ENCODE measurements at places on chromosomes 7 and 10.

DNA sequence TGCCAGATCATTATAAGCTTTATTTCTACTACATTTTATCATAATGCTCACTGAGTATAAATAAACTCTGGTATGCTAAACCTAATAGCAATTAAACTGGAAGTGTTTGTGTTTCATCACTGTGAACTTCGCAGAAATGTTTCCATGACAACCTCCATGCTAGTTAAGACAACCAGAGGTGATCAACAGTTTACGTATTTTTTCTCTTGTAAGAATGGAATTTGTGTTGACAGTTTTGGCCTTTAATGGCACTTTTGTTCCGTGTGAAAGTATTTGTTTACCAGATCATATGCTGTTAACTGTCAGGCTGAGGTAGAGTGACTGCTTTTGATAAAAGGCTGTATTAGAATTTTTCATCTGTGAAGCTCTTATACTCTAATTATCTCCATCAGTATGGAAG is 212.1 kb upstream of the PPP1R3A start:
- DNase-seq = no peak

DNA sequence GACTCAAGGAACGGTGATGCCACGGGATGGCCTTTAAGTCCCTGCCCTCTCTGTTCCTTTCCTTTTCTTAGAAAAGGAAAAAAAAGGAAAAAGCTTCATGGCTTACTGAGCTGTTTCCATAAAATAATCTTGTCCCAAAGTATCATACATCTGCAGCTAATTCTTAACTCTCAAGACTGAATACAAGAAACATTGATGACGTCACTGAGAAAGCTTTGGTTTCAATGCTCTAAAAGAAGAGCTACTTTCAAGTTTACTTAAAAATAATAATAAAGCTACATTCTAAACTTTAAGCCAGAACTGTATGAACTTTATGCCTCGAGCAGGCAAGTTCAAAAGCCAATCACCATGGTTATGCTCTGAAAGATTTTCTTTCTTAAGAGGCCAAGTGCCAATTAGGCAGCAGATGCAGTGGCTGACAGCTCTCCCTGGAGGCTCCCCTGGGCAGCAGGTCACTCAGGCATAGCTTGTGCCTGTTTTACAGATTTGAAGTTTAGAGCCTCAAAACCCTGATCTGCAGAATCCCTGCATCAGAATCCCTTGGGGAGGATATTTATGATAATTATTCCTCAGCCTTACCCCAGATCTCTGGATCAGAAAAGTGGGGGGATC is 165.0 kb downstream of the CHN2 start:
- DNase-seq = no peak

DNA sequence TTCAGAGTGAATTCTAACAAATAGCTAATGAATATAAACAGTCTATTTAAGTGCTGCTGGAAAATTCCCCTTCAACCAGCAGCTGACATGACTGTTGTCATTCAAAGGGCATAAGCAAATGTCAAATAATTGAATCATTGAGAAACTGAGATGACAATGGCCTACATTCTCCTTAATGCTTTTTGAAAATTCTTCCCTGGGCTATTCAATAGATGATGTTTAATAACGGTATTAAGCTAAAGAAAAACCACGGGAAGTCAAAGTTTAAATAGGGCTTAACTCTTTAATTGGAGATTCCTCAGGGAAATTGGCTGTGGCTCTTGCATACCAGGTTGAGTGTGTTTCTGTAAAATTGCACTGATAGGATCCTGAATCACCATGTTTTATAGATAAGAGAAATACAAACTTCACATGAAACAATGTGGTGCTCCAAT is 77.0 kb downstream of the ARL4A start:
- DNase-seq = no peak

DNA sequence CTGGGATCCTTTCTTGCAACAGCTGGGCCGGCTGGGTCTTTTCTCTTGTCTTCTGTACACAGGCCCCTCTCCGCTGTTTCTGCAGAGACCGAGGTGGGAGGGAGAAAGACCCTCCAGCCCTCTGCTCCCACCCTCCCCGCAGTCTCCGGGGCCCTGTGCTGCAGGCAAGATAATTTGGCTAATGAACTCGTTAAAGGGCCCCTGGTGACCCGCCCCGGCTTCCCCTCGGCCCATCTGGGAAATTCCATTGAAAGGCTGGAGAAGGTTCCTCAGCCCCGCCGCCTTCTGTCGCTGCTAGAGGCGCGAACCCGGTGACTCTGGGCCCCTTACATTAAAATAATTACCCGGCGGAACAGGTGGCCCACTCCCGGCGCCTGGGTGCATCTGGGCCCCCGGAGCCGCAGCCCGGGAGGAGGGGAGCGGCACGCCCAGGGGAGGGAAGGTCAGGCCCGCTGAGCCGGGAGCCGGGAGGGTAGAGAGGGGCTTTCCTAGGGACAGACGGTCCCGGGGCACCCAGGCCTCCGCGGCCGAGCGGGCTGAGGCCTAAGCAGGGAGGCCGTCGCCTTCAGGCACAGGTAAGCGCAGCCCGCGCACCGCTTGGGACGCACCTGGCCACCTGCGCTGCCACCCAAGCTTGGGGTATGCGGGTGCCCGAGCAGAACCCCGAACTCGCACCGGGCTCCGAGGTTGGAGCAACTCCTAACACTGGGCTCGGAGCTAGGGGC is 7.3 kb upstream of the MNX1 start:
- no peak for DNase-seq

GRCh38 chr7:31986878-31987518 is 83.2 kb downstream of the PDE1C start:
- DNase-seq = peak; percentile 49

- DNase-seq = no peak
Observed at GRCh38 chr10:45429790-45430189, 55.8 kb downstream of the ALOX5 start.

- DNase-seq = no peak
Observed at GRCh38 chr10:93434991-93435491, 47.1 kb downstream of the MYOF start.

- no peak for DNase-seq
Observed at GRCh38 chr7:22876986-22877729, 54.5 kb upstream of the TOMM7 start.

DNA sequence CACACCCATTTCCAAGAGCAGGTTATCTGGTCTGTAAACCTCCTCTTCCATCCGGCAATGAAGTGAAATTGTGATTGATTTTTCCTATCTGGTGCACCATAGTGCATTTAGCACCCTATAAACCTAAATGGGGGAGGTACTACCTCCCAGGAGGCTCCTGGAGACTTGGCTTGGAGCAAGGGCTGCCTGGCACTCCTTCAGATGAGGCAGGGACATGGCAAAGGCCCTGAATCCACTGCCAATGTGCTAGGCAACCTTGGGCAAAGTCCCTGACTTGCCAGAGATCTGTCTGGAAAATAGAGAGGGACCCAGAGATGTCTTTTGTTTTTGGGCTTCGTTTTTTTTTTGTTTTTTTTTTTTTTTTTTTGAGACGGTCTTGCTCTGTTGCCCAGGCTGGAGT is 6.7 kb upstream of the GRID1 start:
- no peak for DNase-seq

GRCh38 chr10:43299579-43299978 is 32.7 kb upstream of the RASGEF1A start:
- DNase-seq = no peak

DNA sequence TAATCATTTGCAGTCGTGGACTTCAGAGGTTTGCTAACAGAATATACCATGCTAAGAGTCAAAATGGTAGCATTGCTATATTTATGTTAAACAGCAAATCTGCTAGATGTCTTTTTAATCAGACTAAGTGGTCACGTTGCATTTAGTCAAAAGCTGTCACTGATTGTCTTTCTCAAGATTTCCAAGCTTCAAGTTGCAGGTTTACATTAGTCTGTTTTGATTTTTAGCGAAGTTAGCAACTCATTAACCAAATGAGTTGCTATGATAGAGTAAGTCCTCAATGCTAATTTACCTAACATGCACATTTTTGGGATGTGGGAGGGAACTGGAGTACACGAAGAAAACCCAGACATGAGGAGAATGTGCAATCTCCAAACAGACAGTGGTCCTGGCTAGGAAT is 653.2 kb downstream of the TNS3 start:
- no peak for DNase-seq

- DNase-seq = no peak
Observed at GRCh38 chr7:157278167-157278790, 58.5 kb upstream of the DNAJB6 start.

DNA sequence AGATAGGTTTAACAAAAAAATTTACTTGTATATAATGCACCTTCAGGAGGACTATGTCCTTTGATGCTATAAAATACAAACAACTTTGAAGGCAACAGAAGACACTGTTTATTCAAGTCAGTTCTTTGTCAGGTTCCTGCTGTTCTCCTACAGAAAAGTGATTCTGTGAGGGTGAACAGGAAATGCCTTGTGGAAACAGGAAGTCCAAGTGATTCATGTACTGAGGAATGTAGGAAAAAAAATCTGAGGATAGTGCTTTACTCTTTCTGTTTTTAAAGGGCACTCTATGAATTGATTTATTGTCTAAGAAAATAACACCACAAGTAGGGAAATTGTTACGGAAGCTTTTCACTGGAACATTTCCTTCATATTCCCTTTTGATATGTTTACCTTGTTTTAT is 171.9 kb downstream of the HDAC9 start:
- peak; percentile 7 for DNase-seq

- no peak for DNase-seq
Observed at GRCh38 chr10:129365767-129366402, 101.2 kb upstream of the MGMT start.

- DNase-seq = no peak
Observed at GRCh38 chr7:91519241-91520158, 255.3 kb downstream of the FZD1 start.

- DNase-seq = no peak
Observed at GRCh38 chr7:75840029-75840428, 26.4 kb upstream of the CCL24 start.

DNA sequence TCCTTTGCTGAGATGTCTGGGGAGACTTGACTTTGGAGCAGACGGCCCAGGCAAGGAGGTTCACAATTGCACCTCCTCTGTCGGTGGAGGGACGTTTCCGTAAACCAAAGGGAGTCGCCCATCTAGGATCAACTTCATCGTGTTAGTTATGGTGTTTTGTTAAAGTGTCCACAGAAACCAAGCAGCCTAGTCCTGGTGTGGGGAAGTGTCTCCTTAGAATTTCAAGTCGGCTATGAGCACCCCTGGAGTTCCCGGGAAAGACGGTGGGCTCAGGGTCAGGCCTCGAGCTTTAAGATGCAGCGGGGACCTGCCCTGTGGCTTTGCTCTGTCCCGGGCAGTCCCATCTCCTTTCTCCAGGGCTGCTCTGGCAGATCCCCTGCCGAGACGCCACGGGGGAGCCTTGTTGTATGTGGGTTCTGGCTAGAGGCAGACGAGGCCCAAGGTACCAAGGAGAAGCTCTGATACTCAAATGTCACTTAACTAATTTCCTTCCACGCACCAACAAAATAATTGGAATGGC is 319.2 kb downstream of the ADARB2 start:
- DNase-seq = no peak

DNA sequence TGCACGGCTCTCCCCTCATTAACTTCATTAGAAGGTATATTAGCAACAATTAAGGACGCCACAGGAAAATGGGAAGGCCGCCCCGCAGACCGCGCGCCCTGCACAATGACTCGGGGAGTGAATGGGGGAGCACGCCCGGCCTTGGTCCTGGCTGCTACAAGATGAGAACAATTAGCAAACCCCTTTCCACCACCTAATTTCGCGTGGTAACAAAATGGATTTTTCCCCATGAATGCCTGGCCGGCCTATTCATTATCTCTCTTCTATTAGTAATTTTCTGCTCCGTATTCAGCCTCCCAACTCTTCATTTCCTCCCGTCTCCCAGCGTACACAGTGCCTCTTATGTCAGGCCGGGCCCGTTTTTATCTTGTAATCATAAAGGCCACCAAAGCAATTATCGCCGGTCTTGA is 346.9 kb downstream of the DNAJB6 start:
- DNase-seq = no peak

- no peak for DNase-seq
Observed at GRCh38 chr7:112201411-112201810, 4.8 kb downstream of the DOCK4 start.

- no peak for DNase-seq
Observed at GRCh38 chr7:101867265-101867664, 49.8 kb downstream of the CUX1 start.

DNA sequence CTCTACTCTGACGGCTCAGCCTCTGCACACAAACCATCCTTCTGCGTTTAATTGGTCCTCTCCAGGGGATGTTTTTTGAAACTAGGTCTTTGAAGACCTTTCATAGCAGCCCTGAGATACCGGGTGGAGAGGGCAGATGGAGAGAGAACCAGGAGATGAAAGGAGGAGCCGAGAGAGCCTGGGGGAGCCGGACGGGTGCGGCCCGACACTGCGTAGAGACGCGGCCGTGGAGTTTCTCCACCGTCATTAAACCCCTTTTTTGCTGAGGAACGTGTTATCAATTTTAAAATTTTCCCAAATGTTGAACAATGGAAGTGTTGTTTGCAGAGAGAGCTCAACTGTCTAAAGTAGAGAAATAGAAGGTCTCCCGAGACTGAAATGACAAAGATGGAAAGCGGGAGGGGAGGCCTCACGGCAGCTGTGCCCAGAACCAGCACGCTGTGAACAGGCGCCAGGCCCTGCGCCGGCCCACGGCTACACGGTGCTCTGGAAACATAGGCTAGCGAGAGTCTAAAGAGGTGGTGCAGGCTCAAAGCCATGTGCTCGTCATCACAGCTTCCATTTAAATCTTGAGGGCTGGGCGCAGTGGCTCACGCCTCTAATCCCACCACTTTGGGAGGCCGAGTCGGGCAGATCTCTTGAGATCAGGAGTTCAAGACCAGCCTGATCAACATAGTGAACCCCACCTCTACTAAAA is 307.0 kb downstream of the PTPRN2 start:
- no peak for DNase-seq

DNA sequence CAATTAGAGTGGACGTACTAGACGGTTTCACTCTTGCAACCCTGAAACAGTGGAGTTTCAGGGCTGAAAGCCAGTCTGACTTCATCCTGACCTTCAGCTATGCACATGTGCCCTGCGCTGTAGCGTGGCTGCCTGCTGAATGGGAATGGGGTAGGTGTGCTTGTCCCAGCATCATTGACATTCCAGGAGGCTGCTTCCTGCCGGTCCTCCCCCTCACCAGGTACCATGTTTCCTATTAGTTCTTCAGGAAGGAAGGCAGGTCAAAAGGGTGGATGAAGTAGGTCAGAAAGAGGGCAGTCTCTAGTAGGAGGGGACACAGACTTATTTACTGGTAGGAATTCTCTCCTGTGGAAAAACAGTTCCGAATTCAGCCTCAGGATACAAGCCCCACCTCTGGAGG is 551.8 kb upstream of the GALNT17 start:
- no peak for DNase-seq

GRCh38 chr7:140475747-140476333 is 3.5 kb downstream of the MKRN1 start:
- no peak for DNase-seq

DNA sequence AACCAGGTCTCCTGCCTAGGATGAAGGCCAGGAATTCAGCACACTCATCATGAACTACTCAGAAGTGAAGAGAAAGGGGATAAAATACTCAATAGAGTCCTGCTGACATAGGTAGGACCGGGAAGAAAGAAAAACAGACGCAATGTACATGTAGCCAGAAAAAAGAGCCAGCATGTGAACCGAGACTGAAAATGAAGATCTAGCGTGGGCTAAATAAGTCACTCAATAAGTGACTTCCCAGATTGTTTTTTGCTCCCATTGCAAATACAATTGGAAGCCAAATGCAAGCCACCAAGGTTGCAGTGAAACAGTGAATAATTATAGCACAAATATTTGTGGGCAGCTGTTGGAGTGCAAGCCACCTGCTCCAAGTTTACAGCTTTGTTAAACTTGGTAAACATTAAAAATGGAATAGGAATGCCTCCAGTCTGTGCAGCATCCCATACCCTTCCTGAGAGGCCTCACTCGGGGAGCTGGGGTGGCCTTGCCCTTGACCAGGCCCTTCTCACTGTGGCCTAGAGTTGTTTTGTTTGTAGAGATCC is 34.7 kb upstream of the HPS1 start:
- no peak for DNase-seq

All from AG04449 (cell line).